Esophagus muscularis mucosa (tissue), 4 donors: ENCODE measurements at places on chromosomes 5 and 9.

GRCh38 chr9:74666625-74667316, 169.6 kb downstream of the RORB start:
- no peak for DNase-seq

GRCh38 chr9:81083067-81083466, 606.3 kb downstream of the TLE1 start:
- DNase-seq, result no peak

- no peak for DNase-seq
These were observed 7.2 kb downstream of the ALDH7A1 start for GRCh38 chr5:126587551-126588390.

DNA sequence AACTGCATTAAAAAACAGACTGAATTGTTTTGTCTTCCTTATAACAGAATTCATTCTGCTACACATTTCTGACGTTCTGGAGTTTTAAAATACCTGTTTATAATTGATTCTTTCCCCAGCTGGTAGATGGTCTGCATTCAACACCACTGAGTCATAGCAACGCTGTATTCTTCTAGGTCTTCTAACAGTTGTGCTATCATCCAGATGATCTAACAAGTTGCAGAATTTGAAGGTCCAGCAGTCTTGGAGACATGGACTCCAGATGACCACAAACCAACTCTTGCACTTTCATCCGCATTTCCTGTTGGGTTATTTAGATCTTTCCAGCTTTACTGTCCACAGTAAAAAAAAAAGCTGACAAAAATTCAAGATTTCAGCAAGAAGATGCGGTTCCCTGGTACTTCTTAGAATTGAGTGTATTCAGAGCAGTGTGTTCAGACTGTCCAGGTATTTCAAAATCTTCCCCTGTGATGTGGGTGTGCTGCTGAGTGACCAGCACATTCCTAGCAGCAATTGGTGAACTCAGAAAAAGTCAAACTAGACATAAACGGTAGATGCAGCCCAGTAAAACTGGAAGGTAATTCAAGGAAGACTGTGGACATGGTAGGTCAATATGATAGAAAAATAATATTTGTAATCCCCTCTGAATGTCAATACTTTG, 50.2 kb downstream of the CSNK1A1 start:
- DNase-seq, result no peak

GRCh38 chr9:105421154-105421553, 26.7 kb upstream of the FSD1L start:
- no peak for DNase-seq

- DNase-seq, result no peak
These were observed 1072.1 kb upstream of the WWC1 start for GRCh38 chr5:167219298-167219697.

GRCh38 chr5:38445374-38446028, 110.9 kb downstream of the LIFR start:
- no peak for DNase-seq

DNA sequence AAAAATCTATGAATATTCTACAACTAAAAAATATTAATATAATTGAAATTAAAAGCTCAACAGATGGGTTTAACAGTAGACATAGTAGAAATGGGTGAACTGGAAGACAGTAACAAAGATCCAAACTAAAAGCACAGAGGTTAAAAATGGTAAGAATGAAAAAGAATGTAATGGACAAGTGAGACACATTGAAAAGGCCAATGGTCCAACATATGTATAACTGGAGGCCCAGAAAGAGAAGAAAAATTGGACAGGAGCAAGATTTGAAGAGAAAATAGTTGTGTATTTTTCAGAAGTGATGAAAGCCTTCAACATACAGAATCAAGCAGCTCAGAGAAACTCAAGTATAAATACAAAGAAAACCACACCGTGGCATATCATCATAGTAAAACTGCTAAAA, 58.6 kb downstream of the PCDHGC5 start:
- DNase-seq, result no peak

DNA sequence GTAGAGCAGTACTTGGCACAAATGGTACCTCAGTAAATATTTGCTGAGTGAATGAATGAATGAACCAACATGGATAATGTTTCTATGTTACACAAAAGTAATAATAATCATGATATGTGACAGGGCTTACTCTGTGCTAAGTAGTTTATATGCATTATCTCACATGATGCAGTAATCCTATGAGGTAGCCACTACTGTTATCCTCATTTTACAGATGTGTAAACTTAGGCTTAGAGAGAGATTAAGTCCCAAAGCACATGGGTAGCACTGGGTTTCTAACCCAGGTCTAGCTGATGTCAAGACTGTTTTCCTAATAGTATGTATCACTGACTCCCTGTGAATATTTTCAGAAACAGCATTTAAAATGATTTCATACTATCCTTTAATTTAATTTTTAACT, 44.1 kb upstream of the VDAC1 start:
- DNase-seq, result no peak

DNA sequence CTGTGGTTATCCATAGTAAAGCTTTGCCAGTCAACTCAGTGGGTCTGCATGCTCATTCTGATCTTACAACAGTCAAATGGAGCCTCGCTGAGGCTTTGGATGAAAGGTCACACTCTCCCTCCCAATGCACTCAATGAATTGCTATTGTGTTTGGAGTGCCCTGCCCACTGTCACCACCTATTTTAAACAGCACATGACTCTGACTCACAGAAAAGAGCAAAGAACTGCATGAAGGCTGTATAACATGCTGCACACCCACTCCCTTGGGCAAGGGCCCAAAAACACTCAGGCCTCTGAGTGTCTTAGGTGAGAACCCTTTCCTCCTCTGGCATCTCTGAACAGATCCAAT, 118.7 kb upstream of the CCDC112 start:
- DNase-seq, result peak; percentile 87

DNA sequence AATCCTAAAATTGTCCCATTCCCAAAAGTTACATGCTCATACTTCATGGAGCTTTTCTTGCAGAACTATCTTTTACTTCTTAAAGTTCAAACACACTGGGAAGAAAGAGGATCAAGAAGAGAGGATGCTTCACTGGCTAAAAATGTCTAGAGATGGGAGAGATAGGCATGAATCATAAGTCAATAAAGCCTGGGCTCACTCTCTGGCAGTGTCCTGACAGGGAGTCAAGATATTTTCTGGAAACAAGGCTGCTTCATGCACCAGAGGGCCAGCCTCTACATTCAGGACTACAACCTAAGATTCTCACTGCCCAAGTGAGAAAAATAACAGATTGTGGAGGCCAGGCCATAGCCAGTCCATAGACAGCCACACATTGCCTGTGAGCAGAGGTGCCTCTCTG, 1358.4 kb downstream of the EFNA5 start:
- DNase-seq, result no peak

DNA sequence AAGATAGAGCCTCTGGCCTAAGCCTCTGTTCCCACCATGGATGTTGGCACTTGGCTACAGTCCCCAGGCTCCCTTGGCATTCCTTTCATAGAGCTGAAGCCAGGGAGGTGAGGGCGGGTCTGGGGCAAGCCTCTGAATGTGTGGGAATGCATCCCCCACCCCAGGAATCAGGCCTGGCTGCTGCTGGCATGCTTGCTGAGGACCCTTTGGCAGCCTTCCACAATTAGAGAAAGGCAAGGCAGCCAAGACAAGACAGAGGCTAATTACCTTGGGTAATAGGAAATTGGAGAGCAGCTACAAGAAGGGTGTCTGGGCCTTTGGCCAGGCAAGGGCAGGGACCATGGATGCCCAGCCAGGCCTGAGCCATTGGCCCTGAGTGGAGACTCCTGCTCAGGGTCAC, 204.4 kb upstream of the TRIM32 start:
- no peak for DNase-seq

DNA sequence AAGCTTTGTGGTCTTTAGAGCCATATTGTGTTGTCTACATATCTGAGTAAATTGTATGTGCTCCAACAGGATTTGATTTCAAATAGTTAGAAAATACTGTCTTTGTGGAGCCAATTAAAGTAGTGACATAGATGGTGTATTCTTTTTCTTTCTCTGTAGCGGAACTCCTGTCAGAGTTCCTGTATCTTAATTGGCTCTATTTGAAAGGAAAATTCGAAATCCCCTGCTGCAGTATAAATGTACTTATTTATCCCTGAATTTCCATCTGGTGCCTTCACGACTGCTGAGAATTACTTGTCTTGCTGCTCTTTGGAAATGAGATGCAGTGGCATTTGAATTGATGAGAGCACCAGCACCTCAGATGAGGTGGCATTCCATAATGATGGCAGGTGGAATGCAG, 546.7 kb upstream of the SGCD start:
- DNase-seq, result no peak

GRCh38 chr5:79774171-79774854, 84.7 kb downstream of the CMYA5 start:
- no peak for DNase-seq

GRCh38 chr5:1349246-1349645, 4.3 kb upstream of the CLPTM1L start:
- no peak for DNase-seq

- no peak for DNase-seq
These were observed 62.3 kb downstream of the NRG2 start for GRCh38 chr5:139980765-139981164.

DNA sequence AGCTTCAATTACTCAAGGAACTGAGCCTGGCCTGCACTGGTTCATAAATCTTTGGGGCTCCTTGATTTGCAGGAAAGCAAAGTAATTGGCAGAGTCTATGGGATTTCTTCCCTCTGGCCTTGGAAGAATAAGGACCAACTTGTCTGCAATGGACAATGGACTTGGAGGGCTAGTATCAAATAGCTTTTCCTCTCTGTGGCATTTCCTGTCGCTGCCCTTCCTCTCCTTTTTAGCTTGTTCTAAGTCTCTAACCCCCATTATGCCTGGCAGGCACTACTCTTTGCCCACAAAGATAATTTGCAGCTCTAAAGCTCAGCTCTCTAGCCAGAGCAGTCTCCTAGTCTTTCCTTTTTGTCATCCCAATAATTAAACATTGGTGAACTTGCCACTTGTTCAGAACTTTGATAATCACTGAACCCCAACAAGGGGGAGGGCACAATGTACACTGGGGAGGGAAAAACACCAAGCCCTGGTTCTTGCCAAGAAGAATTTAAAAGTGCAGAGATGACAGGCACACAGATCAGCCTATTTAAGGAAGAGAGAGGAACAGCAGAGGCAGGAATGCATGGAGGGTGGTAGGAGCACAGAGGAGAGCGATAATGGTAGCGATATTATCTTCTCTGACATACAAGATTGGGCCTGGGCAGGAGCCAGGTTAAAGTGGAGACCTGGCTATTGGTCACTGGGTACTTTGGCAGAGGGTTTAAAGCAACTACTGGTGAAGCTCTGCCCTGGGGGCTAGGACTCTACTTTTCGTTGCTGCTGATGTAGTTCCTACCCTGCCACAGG, 38.5 kb downstream of the FAM219A start:
- DNase-seq, result no peak

DNA sequence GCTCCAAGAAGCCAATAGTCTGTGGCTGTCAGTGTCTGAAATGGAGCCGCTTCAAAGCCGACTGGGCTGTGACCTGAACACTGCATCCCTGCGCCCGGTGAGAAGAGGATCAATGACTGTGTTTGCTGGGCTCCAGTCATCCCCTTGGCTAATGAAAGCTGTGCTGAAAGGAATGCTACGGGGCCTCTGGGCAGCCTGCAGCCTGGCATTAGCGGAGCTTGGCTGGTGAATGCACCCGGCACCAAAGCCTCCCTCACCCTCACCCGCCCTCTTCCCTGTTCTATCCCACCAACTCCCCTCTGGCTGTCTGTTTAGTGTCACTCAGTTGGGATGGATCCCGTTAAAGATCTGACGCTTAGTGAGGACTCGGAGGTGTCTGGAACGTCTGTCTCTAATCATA, 355.3 kb downstream of the BNC2 start:
- DNase-seq, result no peak

DNA sequence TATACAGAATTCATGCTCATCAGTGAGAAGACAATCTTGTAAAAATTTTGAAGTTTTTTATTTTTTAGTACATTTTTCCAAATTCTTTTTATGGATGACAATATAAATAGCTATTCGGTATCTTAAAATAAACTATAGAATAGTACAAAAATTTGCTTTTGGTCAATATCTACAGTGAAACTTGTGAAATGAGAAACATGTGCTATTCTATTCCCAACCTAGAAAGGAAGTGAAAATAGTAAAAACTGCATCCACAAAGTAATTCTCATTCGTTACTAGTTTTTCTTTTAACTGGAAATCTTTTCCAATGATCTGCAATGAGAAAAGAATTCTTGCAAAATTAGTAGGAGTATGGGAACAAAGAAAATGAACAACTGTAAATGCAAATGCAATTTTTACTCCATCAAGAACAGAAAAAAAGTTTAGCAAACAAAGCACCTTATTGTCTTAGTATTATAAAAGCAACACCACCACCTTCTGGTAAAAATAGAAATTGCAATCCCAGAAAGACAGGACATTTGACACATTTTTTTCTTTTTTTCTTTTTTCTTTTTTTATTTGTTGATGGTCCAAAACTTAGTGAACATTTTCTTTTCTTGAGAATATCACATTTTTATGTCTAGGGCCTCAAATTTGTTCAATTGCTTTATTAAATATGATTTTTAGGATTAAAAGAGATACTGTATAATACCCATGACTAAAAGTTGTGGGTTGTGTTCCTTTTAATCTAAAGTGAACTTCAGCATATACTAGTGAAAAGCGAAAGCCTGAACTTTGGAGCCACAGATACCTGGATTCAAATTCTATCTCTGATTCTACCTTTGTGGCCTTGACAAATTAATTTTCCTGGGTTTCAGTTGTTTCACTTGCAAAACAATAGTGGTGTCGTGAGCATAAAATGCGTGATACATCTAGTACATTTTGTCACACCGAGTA, 72.3 kb downstream of the SLCO4C1 start:
- DNase-seq, result no peak

- no peak for DNase-seq
These were observed 19.2 kb downstream of the DOCK2 start for GRCh38 chr5:169656125-169656901.

GRCh38 chr5:95973793-95974325, 12.2 kb upstream of the ELL2 start:
- no peak for DNase-seq

GRCh38 chr5:53333160-53333559, 147.3 kb upstream of the FST start:
- no peak for DNase-seq

GRCh38 chr5:123921193-123921592, 409.2 kb downstream of the CSNK1G3 start:
- DNase-seq, result no peak

GRCh38 chr9:109751253-109751652, 28.7 kb upstream of the PALM2AKAP2 start:
- DNase-seq, result no peak

DNA sequence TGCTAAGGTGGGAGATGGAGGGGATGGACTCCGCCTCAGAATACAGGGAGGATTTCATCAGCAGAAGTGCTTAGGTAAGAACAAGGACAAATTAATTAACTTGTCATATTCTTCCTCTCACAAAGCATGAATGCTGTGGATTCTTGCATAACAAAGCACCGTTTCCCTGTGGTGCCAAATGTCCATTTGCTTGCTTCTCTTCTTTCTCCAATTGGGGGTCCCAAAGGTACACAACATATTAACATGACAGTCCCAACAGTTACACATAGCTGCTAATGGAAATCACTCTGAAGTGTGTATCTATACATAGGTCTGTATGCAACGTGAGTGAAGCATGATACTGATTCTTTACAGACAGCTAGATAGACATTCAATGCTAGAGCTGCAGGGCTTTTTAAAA, 146.7 kb upstream of the EFNA5 start:
- no peak for DNase-seq

- DNase-seq, result no peak
These were observed 116.7 kb downstream of the GNA14 start for GRCh38 chr9:77531400-77531799.
